ENCODE measurements at places on chromosomes 13 and 19.
A peak's percentile ranks its signal among the peaks of the same experiment; 100 is the strongest.

GRCh38 chr19:34317311-34317927 lies 47.6 kb upstream of the GPI start:
- no peak for DNase-seq

DNA sequence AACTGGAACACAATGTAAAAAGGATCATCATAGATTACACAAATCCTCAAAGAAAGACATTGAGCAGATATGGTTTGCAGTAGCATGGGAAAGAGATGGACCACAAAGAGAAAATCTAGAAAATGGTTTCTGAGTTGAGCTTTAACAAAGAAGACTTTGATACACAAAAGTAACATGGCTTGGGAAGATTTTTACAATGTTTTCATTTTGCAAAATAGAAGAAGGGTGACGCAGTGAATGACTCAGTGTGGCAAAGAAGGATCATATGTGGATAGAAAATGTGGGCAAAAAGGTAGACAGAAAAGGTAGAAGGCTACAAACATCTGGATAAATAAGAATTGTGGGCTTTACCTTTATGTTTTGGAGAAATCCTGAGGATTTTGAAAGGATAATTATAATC lies 1220.5 kb downstream of the PCDH17 start:
- no peak for DNase-seq

GRCh38 chr19:9939301-9939913 lies 3.1 kb upstream of the OLFM2 start:
- no peak for DNase-seq

- no peak for DNase-seq
Measured at GRCh38 chr19:29819300-29819699, 7.5 kb downstream of the CCNE1 start.

- DNase-seq: no peak
Measured at GRCh38 chr13:61286148-61286745, 129.4 kb downstream of the PCDH20 start.

DNA sequence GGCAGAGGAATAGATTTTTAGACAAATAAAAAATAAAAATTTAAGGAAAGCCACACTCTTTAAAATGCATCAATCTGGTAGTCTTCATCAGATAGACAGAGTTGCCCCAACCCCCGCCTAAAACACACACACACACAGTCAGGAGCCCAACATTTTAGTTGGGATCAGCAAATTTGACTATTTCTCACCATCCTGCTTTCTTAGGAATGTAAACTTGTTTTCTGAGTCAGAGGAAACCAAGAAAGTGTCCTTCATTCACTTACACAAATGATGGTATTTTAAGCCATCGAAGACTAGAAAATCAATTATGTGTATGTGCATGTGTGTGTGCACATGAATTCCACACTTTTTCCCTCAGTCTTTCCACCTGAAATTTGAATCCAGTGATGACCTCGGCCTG lies 1657.5 kb downstream of the SLITRK1 start:
- DNase-seq: no peak

DNA sequence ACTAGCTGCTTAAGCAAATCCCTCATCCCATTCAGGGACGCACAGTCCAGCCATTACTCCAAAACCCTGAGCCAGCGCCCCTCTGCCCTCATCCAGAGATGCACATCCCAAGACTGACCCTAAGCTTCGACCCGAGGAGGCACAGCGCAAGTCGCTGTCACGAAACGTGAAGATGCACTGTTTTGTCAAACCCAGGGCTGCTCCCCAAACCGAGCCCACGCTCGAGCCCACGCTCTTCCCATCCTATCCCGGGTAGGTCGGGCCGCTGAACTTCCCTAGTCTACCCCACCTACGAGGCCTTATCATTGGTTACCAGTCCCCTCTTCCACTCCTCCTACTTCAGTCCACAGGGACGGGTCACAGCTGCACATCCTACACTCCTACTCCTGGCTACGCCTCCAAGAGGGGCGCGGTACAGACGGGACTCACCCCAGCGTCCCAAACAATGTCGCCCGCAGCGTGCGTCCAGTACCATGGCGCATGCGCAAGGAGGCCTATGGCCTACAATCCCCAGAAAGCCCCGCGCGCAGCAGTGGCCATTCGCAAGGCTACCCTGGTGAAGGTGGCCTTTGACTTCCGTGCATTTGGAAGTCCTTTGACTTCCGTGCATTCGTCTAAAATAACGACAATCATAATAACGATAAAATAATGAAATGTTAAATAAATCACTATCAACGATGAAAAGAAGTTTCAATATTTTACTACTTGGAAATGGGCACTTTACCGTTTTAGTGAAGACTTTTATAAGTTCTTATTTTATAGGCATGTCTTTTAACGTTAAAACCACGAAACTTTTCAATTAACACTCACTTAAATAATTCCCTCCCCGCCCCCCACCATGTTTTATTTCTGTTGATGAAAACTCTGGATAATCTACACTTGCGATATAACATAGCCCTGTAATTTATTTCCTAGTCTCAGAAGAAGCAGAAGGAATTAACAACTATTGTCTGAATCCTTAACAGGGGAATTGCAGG lies at the start of gene ZNF285:
TSS of gene ZNF285 (minus strand) at position 470 of the 977 bp plus-strand sequence. CDS start 4,395 bp downstream, outside the sequence.
- DNase-seq: peak; percentile 92

GRCh38 chr13:59715611-59716010 lies 448.1 kb downstream of the DIAPH3 start:
- no peak for DNase-seq

- no peak for DNase-seq
Measured at GRCh38 chr13:87453244-87453643, 217.9 kb upstream of the SLITRK5 start.

DNA sequence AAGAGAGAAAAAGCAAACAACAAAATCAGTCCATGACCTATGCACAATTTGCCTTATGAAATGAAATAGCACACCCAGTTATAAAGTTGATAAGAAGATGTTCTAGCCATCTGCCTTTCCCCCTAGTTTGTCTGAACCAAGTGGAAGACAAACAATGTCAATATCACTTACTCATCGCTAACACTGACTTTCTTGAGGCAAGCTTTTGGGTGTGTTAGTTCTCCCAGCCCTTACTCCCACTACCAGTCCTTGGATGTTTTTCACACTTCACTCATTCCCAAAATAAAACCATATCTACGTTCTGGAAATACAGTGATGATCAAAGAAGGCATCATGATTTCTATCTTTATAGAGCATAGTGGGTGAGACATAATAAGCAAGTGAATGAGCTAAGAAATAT lies 393.8 kb downstream of the PCDH20 start:
- DNase-seq: no peak

GRCh38 chr19:50693064-50693975 lies 26.3 kb downstream of the SHANK1 start:
- DNase-seq: no peak

All from RWPE1 (cell line).